Daoy (cell line): ENCODE measurements at places on chromosomes 1 and 21.

DNA sequence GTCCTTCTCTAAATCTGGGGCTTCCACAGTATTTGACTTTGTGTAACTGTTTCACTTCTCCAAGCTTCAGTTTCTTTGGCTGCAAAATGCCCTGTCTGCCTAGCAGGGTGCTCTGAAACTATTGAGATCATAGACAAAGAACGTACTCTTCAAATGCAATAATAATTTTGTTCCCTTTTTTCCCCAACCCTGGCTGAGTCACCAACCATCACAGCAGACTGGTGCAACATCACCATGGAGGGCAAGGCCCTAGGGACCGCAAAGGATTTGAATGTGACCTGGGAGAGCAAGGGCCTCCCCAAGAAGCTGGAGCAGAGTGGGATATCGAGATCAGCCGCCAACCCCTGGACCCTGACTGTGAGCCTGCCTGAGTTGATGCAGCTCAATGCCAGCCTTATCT lies 115.0 kb downstream of the FCRL5 start:
- DNase-seq = no peak

DNA sequence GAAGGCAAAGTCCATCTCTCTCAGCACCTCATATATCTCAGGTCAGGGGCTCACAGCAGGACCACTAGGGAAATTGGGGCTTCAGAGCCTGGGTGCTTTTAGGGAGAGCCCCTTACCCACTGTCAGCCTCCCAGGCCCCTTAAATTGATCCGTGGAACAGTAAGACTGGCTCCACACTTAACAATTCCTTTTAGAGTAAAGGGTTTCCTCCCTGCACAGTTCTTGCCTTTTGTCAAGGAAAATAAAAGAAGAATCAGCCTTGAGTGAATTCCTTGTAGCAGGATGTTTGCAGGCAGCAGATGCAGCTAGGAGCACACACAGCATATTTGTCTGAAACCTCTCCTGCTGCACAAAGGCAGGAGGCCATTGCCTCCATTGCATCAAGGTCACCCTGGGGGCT lies 184.9 kb downstream of the SEC16B start:
- no peak for DNase-seq

GRCh38 chr1:68445709-68446108 lies 4.0 kb downstream of the RPE65 start:
- no peak for DNase-seq

DNA sequence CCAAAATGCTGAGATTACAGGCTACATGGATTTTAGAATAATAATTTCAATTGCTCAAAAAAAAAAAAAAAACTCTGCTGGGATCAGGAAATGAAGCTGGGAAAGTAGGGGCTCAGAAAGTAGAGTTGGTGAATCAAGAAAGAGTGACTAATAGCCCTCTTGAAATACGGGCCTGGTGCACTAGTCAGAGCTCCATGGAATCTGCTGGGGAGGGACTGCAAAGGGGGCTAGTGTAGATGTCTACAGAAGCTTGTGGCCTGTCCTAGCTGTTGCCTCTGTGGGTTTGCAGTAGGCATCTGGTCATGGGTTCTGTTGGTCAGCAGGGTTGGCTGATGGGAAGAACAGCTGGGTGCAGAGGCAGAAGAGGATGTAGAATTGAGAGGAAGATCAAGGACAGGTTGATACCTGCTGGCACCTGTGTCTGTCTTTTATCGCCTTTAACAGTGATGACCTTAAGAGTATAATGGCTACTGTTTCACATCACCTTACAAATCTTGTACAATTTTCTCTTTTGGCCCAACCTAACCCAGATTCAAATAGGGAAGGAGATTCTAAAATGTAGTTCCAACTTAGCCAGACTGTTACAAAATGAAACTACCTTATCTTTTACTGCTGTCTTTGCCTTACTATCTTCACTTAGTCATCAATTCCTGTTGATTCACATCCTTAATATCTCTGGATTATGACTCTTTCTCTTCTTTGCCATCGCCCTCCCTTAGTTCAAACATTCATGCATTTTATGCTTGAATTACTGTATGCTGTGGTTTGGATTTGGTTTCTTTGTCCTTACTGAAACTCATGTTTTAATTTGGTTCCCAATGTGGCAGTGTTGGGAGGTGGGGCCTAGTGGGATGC lies 126.2 kb downstream of the GIPC2 start:
- DNase-seq = peak; percentile 76

DNA sequence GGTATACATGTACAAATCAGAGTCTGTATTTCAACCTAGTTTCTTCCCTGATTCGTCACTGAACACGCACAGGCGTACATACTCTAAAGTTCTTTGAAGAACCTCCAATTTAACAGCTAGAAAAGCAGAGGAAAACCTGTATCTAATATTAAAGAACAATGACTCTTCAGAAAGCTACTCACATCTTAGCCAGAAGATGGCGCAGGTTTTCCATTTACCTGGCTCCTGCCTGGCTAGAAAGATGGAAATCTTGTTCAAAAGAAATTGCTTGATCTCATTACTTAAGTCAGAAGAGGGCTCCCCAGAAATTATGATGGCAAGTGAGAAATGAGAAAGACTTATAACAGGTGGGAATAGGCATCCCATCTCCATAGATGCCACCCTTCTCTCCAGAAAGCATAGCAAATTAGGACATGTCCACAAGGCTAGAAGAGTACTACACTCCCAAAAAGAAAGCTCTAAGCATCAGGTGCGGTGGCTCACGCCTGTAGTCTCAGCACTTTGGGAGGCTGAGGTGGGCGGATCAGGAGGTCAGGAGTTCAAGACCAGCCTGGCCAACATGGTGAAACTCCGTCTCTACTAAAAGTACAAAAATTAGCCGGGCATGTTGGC lies 19.0 kb upstream of the L1TD1 start:
- DNase-seq = peak; percentile 52

- DNase-seq = no peak
Measured at GRCh38 chr1:172179918-172180317, 240.6 kb upstream of the C1orf105 start.

DNA sequence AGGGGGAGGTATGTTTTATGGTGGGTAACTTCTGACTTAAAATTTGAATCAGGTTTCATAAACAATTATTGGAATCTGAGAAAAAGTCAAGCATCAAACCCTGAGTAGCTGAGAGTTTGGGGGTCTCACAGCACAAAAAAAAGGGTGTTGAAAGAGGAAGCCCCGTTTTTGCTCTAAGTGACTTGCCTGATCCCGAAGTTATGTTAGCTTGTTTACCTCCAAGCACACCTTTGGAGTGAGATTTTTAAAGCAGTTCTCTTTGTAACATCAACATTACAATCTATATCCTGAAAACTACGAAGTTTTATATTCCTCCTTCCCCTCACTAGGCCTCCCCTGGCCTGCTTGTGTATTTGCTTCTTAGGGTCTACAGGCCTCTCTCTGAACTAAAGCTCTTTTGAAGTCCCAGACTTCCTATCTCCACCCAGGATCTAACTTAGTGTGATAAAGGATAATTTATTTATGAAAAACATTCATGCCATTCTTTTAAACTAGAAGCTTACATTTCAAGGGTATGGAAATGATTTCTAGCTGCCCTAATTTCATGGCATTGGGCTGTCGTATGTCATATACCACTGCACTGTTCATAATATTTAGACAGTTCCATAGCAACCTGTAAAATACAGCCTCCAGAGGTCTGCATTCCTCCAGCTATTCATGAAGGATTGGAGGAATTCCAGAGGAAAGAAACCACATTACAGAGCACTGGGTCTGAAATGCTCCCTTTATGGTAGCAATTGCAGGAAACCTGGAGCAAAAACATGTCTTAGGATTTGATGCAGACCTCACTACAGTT lies 36.1 kb upstream of the RGS1 start:
- DNase-seq = peak; percentile 87
